ENCODE measurements at places on chromosomes 16 and 17. TPM values are rescaled to one million over a fixed set of nuclear protein-coding genes. Genes with fewer than 3 reads are reported as not detected.

GRCh38 chr17:17884391-17885357 lies 47.9 kb upstream of the SREBF1 start:
- no peak for DNase-seq
- H3K36me3 ChIP-seq = no peaks in the 10 kb centered on the region
- no peak overlapping the region for H3K4me3 ChIP-seq
- H3K27ac ChIP-seq = no peak overlapping the region

- H3K27ac ChIP-seq = peak overlapping the region; percentile 96
- DNase-seq = peak; percentile 42
- H3K4me3 ChIP-seq = peak overlapping the region; percentile 95
- peaks cover 59% of the 10 kb centered on the region for H3K4me1 ChIP-seq
- peaks cover 77% of the 10 kb centered on the region for H3K36me3 ChIP-seq
- H3K27me3 ChIP-seq = no peaks in the 10 kb centered on the region
Measured at GRCh38 chr17:35241520-35241919, 1.4 kb upstream of the SLFN5 start.

GRCh38 chr17:17119533-17119932 lies 77.3 kb downstream of the MPRIP start:
- H3K36me3 ChIP-seq = no peaks in the 10 kb centered on the region
- no peak overlapping the region for H3K4me3 ChIP-seq
- peak overlapping the region; percentile 93 for H3K27ac ChIP-seq
- peaks cover 77% of the 10 kb centered on the region for H3K4me1 ChIP-seq
- H3K27me3 ChIP-seq = no peaks in the 10 kb centered on the region

Gene CD300H
- total RNA-seq = not detected

GRCh38 chr17:20226814-20227482 lies 217.8 kb downstream of the SPECC1 start:
- peak; percentile 82 for DNase-seq
- H3K27ac ChIP-seq = no peak overlapping the region
- H3K4me3 ChIP-seq = no peak overlapping the region
- H3K4me1 ChIP-seq = peaks cover 12% of the 10 kb centered on the region

GRCh38 chr17:30996486-30996885 lies 25.6 kb downstream of the RNF135 start:
- peaks cover 26% of the 10 kb centered on the region for H3K36me3 ChIP-seq
- no peaks in the 10 kb centered on the region for H3K4me1 ChIP-seq
- H3K27ac ChIP-seq = no peak overlapping the region
- DNase-seq = no peak
- no peak overlapping the region for H3K4me3 ChIP-seq

DNA sequence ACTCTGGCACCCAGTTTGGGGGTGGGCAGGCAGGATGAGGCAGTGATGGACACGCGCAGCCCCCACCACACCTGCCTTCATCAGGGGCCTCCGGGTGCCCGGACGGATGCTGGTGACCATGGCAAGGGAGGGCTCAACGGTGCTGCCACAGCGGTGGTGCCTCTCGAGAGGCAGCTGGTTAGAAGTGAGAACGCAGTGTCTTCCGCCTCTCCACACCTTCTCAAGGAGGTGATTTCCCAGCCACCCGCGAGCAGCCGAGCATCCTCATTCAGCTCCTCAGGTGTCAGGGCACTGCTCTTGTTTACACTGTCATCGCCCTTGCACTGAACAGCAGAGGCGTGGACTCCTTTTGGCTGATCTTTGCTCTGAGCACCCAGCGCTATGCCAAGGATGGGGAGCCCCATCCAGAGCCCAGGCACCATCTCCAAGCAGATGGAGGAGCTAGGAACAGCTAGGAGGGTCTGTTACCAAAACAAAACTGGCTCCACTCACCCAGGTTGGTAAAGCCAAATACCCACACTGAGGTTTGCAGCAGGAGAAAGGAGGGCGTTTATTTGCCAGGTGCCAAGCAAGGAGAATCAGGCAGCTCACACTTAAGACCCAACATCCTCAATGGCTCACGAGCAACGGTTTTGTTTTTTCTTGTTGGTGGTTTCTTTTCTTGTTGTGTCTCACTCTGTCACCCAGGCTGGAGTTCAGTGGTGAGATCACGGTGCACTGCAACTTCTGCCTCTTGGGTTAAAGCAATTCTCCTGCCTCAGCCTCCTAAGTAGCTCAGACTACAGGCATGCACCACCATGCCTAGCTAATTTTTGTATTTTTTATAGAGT lies 174.3 kb upstream of the TNRC6C start:
- DNase-seq = peak; percentile 71
- peaks cover 25% of the 10 kb centered on the region for H3K4me1 ChIP-seq
- H3K27ac ChIP-seq = peak overlapping the region; percentile 74
- H3K4me3 ChIP-seq = no peak overlapping the region
- peaks cover 3% of the 10 kb centered on the region for H3K27me3 ChIP-seq

DNA sequence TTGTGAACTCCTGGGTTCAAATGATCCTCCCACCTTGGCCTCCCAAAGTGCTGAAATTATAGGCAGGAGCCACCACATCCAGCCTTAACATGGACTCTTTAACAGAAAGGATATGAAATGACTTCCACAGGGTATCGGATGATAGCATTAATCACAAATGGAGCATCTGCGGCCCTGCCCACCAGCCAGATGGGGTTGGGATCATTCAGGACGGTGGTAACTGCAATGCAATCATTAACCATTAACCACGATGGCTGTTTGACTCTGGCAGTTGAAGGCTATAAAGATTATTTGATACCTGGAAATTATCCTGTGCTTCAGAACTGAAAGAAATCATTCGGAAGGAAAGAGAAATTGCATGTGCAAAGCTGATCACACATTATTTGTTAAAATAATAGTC lies 5.3 kb upstream of the CHST5 start:
- H3K27ac ChIP-seq = no peak overlapping the region
- H3K4me1 ChIP-seq = peaks cover 4% of the 10 kb centered on the region
- no peaks in the 10 kb centered on the region for H3K27me3 ChIP-seq
- H3K36me3 ChIP-seq = no peaks in the 10 kb centered on the region
- H3K4me3 ChIP-seq = no peak overlapping the region

Gene AXIN2
- total RNA-seq = 3.5 TPM

DNA sequence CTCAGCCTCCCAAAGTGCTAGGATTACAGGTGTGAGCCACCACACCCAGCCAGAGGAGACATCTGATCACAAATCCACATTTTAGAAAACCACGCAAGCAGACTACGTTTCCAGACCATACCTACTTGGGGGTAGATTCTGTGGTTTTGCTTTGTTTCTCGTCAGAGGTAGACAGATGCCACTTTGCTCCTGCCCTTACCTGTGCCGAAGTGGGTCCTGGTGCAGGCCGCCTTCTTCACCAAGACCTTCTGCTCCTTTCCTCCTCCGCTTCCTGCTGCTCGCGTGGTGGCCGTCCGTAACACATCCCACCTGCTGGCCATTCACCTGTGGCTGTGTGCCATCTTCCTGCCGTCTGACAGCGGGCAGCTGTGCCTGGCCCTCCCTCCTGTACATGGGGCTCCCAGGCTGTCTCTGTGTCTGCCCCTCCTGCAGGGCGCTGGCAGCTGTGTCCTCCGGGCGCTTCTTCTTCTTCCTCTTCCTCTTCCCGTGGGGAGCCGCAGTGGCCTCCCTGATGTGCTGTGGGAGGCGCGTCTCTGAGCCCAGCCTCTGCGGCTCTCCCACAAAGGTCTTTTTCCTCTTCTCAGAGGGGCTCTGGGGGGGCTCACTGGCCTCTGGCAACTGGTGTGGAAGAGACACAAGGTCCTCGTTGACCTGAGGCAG lies 21.2 kb upstream of the CYTH1 start:
- H3K4me1 ChIP-seq = peaks cover 81% of the 10 kb centered on the region
- H3K36me3 ChIP-seq = peaks cover 79% of the 10 kb centered on the region
- H3K4me3 ChIP-seq = peak overlapping the region; percentile 83
- peak overlapping the region; percentile 84 for H3K27ac ChIP-seq

- H3K36me3 ChIP-seq = peaks cover 17% of the 10 kb centered on the region
- peak; percentile 60 for DNase-seq
- H3K27ac ChIP-seq = peak overlapping the region; percentile 96
Measured at GRCh38 chr17:75404223-75404730, 1.2 kb downstream of the GRB2 start.

Gene KCNAB3
- total RNA-seq = 8.4 TPM

DNA sequence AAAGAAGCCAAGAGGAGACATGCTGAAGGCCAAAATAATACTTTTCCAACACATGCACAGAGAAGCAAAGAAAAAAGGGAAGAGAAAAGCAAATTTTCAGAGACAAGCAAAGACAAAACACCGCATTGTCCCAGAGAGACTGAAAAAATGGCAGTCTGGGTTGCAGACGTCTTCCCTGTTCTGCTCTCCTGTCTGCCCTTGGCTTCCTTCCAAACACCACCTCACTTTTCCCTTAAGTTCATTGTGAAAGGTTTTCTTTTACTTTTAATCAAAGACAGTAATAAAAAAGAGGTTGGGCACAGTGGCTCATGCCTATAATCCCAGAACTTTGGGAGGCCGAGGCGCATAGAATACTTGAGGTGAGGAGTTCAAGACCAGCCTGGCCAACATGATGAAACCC lies 21.2 kb upstream of the VAT1L start:
- H3K27ac ChIP-seq = no peak overlapping the region
- H3K4me1 ChIP-seq = no peaks in the 10 kb centered on the region
- H3K4me3 ChIP-seq = no peak overlapping the region
- H3K36me3 ChIP-seq = no peaks in the 10 kb centered on the region
- DNase-seq = no peak
- H3K27me3 ChIP-seq = peaks cover 6% of the 10 kb centered on the region

Gene ADORA2B
- total RNA-seq = 0.13 TPM

Gene SPATA22
- total RNA-seq = not detected

Gene RAB37
- total RNA-seq = 56.1 TPM

DNA sequence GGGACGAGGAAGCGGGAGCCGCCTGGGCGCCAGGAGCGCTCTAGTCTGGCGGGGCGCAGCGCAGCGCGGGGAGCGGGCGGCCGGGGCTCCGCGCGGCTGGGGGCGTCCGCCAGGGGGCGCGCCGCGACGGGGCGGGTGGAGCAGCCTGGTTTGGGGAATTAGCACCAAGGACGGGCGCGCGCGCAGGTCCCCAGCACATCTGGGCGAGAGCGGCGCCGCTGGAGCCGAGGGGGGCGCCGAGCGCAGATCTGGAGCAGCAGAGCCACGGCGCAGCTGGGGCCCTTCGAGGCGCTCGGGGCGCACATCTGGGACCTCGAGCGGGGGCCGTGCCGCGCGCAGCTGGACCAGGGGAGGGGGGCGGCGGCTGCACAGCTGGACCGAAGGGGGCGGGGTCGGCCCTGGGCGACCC lies at the start of gene NXPH3:
Gene NXPH3, plus strand, starts transcription at position 193 of the 409 bp plus-strand sequence. CDS start 349 bp downstream, outside the sequence.
- H3K36me3 ChIP-seq = no peaks in the 10 kb centered on the region
- H3K4me3 ChIP-seq = peak within 1 kb of the TSS; percentile 52
- DNase-seq = peak; percentile 74
- H3K27me3 ChIP-seq = peaks cover 62% of the 10 kb centered on the region
- no peak within 1 kb of the TSS for H3K27ac ChIP-seq
- peaks cover 20% of the 10 kb centered on the region for H3K4me1 ChIP-seq

GRCh38 chr17:82677353-82677925 lies 21.1 kb downstream of the RAB40B start:
- H3K4me1 ChIP-seq = no peaks in the 10 kb centered on the region
- H3K27ac ChIP-seq = no peak overlapping the region
- H3K36me3 ChIP-seq = peaks cover 3% of the 10 kb centered on the region
- no peak overlapping the region for H3K4me3 ChIP-seq

DNA sequence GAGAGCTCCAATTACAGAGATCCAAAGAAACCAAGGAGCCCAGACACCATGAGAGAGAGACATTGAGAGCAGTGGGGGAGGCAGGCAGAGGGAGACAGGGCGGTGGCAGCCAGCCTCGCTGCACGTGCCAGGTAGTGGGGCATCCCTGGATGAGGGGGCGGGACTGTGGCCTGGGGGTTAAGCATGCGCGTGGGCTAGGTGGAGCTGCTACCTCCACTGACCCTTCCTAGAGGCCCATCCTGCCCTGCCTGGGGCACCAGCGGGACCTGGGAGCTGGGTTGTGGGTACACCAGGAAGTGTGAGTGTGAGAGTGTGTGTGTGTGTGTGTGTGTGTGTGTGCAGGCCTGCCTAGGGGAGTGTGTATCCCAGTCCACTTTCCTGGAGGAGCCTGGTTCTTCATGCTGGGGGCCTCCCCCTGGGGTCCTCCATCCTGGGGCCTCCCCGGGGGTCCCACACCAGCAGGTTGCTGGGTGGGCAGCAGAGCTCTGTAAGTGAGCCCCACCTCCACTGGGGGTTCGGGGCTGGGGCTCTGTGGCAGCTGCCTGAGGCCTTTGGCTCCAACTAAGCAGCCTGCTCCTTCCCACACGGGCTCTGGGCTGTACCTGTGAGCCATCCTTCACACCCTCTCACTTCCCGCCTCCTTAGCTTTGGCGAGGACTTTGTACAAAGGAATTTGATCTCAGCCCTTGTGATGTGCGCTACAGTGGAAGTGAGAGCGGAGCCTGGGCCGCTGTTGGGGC lies 127.4 kb downstream of the IRF8 start:
- DNase-seq = no peak
- H3K4me3 ChIP-seq = no peak overlapping the region
- H3K27ac ChIP-seq = no peak overlapping the region
- no peaks in the 10 kb centered on the region for H3K36me3 ChIP-seq
- H3K27me3 ChIP-seq = peaks cover 2% of the 10 kb centered on the region
- no peaks in the 10 kb centered on the region for H3K4me1 ChIP-seq

Gene ACSF3
- 44.4 TPM for total RNA-seq

- no peaks in the 10 kb centered on the region for H3K27me3 ChIP-seq
- peak; percentile 43 for DNase-seq
- no peak overlapping the region for H3K27ac ChIP-seq
- H3K4me3 ChIP-seq = no peak overlapping the region
- H3K4me1 ChIP-seq = peaks cover 11% of the 10 kb centered on the region
Measured at GRCh38 chr17:5526821-5527598, 40.6 kb downstream of the MIS12 start.

DNA sequence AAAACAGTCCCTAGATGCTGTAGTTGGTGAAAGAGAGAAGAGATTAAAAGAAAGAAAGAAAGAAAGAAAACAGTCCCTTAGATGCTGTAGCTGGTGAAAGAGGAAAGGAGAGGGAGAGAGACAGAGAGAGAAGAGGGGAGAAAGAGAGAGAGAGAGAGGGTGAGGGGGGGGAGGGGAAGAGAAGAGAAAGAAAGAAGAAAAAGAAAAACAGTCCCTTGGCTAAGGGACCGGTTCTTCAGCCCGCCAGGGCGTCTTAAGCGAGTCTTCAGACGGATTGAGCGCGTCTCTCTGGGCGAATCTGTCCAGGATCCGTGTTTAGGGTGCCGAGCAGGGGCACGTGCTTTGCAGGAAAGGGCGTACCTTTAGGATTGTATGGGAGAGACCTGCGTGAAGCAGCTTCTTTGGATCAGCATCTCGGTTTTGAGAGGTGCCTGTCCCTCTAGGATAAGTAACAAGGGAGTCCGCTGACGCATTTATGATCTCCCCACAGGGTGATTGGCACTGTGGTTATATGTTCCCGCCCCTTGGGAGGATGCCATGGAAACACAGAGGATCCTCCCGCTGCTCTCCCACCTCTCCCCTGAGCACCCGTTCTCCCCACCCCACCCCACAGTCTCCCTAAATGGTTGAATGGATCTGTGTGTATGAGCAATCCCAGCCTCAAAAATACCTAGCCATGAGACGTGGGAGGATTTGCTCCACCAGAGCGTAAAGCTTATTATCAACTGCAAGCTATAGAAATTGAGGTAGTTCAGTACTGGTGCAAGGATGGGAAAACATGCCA lies 16.7 kb downstream of the GNGT2 start:
- H3K4me3 ChIP-seq = peak overlapping the region; percentile 90
- peaks cover 3% of the 10 kb centered on the region for H3K36me3 ChIP-seq

Data from activated CD4-positive, alpha-beta memory T cell treated with anti-CD3 and anti-CD28 coated beads, Interleukin-2, amount 10 ng/mL, durations not matched to agents 7 days and 5 days (primary cell).